Heart left ventricle (tissue), 16 donors: ENCODE measurements at places on chromosomes 7 and 10.

DNA sequence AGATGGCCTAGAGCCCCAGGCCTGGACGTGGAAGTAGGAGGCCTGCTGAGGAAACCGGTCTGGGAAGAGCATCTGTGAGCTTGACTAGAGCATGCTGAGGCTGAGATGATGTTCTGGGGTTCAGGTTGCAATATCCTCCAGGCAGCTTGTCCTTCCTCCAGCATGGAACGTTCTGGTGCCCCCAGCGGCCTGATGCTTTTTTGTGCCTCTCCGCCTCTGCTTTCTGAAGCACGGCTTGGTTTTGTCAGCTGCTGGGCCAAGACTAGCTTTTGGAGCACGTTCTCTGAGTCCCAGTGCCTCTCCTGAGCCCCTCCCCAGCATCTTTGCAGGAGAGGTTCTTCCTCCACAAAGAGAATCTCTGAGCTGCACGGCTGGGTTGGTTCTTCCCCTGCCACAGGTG, 682.0 kb upstream of the FOXK1 start:
- no peak for DNase-seq
- no peak overlapping the region for H3K27ac ChIP-seq
- H3K27me3 ChIP-seq = no peaks in the 10 kb centered on the region
- H3K4me3 ChIP-seq = no peak overlapping the region
- H3K4me1 ChIP-seq = no peaks in the 10 kb centered on the region
- H3K36me3 ChIP-seq = no peaks in the 10 kb centered on the region

DNA sequence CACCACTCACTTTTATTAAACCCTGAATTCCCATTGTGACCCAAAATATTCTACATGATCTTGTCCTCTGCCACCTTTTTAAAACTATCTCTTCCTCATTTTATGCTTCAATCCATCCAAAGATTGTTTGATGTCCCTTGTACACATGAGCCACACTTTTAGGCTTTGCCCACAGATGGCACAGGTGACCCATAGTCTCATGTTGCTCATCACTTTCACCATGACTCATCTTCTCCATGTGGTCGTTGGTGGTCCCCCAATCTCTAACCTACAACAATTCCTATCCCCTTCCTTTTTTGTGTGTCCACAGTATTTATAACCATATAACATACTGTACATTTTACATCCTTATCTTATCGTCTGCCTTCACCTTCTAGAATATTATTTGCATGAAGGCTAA, 271.5 kb upstream of the ZWINT start:
- no peak overlapping the region for H3K27ac ChIP-seq
- DNase-seq = no peak
- H3K4me1 ChIP-seq = no peaks in the 10 kb centered on the region
- H3K36me3 ChIP-seq = no peaks in the 10 kb centered on the region

- no peaks in the 10 kb centered on the region for H3K36me3 ChIP-seq
- no peak overlapping the region for H3K27ac ChIP-seq
- no peak overlapping the region for H3K4me3 ChIP-seq
- no peak for DNase-seq
Observed at GRCh38 chr10:91709394-91709798, 76.5 kb upstream of the PPP1R3C start.

DNA sequence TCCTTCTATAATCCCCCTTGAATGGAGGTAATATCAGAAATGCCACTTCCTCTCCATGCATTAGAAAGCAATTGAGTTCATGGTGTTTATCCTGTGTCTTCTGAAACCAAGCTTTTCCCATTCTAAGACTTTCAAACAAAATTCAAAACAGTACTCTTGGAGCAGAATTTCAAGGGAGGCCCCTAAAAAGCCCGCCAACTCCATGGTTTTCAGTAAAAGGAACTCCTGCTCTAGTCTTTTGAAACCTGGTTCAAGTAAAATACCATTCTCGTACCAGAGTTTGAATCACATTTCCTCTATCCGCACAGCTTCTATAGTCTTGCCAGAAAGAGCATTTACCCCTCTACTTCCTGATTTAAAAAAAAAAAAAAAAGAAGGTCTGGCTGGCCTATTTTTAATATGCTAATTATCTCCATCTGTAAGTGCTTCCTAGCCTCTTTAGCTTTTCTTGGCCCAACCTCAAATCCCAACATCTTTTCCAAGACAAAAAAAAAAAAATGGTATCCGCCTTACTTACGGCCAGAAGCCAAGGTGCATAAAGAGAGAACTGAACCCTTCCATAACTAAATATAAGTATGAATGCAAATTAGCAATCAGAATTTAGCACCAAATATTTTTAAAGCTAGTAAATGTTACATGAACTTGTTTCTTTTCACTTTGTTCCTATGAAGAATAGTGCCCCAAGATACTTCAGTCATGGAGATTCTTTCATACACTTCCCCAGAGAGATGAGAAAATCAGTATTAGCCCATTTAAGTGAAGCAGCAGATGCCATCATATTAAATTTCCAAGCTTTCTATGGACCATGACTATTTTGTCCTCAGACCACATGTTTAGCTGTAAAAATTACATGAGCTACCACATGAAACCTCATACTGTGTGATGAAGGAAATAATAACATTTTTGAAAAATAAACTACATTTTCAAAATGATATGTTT, 199.9 kb upstream of the FAM3C start:
- DNase-seq = no peak
- no peaks in the 10 kb centered on the region for H3K36me3 ChIP-seq
- H3K4me1 ChIP-seq = no peaks in the 10 kb centered on the region
- peak overlapping the region; percentile 22 for H3K27ac ChIP-seq
- no peak overlapping the region for H3K4me3 ChIP-seq
- H3K27me3 ChIP-seq = no peaks in the 10 kb centered on the region

DNA sequence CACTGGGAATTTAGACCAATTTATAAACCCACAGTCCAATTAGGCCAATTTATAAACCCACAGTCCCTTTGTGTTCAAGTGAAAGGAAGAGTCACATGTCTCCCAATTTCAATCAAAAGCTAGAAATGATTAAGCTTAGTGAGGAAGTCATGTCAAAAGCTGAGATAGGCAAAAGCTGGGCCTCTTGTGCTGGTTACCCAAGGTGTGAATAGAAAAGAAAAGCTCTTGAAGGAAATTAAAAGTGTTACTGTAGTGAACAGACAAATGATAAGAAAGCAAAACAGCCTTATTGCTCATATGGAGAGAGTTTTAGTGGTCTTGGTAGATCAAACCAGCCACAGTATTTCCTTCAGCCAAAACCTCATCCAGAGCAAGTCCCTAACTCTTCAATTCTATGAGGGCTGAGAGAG, 245.0 kb downstream of the HDAC9 start:
- no peaks in the 10 kb centered on the region for H3K36me3 ChIP-seq
- no peak overlapping the region for H3K4me3 ChIP-seq
- DNase-seq = no peak

DNA sequence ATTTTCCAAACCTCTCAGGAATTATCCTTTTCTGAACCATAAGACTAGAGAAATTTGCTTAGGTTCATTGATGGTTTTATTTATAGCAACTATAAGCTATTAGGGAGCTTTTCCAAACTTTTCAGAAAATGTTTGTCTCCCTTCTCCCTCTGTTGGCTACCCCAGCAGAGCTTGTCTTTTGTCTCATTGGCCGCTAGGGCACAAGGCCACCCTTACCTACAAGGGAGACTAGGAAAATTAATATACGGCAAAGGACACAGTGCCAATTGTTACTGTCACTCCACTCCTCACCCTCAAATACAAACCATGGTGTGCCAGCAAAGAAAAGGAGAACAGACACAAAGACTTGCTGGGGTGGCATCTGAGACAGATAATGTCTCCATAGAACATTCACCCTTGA, 471.4 kb downstream of the XPNPEP1 start:
- no peak overlapping the region for H3K4me3 ChIP-seq
- peaks cover 8% of the 10 kb centered on the region for H3K27me3 ChIP-seq
- H3K36me3 ChIP-seq = no peaks in the 10 kb centered on the region
- H3K4me1 ChIP-seq = no peaks in the 10 kb centered on the region
- no peak for DNase-seq
- no peak overlapping the region for H3K27ac ChIP-seq

DNA sequence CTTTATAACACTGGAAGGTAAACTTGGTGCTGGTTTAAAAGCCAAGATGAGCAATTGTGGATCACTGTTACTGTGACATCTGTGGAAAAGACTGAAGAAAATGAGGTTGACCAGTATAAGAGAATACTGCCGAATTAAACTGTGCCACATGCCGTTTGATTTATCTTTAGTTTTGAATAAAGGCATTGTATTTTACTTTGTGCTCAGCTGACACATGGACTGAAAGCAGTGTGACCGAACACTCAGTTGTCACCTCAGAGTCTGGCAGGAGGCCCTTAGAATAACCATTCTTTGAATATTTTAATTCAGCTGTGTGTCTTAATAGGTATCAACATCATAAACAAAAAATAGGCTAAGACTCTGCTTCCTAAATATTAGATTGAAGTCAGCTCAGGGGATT, 133.7 kb upstream of the GJD4 start:
- no peaks in the 10 kb centered on the region for H3K36me3 ChIP-seq
- DNase-seq = no peak
- H3K27ac ChIP-seq = peak overlapping the region; percentile 31
- H3K4me3 ChIP-seq = no peak overlapping the region
- H3K4me1 ChIP-seq = peaks cover 29% of the 10 kb centered on the region
